Skin of body (tissue), 3 donors: ENCODE measurements at places on chromosomes 2 and 18. TPM values are rescaled to one million over a fixed set of nuclear protein-coding genes. Genes with fewer than 3 reads are reported as not detected.

Gene SCG2
- 0.20 TPM for total RNA-seq

Gene PAX8
- total RNA-seq: 0.30 TPM

Gene INHA
- total RNA-seq: 0.10 TPM

Gene SLC4A5
- total RNA-seq: 2.1 TPM

Gene HOXD4
- total RNA-seq: 5.4 TPM

Gene TMEFF2
- 1.1 TPM for total RNA-seq

Gene POTEJ
- total RNA-seq: 0.10 TPM

Gene CEBPZ
- 50.3 TPM for total RNA-seq

Gene NYAP2
- total RNA-seq: 0.30 TPM

Gene ID2
- 122 TPM for total RNA-seq

Gene INHBB
- 7.1 TPM for total RNA-seq

Gene CNGA3
- total RNA-seq: 0.10 TPM

Gene CCDC74B
- total RNA-seq: 3.1 TPM

Gene FBXO15
- total RNA-seq: 1.5 TPM

Gene GALNT14
- total RNA-seq: 2.0 TPM

Gene FLACC1
- 2.9 TPM for total RNA-seq

Gene GPC1
- 25.4 TPM for total RNA-seq

Gene NAT8
- not detected for total RNA-seq

Gene LRATD1
- 27.8 TPM for total RNA-seq

Gene CIDEA
- 11.1 TPM for total RNA-seq

Gene TDRD15
- 0.10 TPM for total RNA-seq

Gene CDH19
- total RNA-seq: 4.5 TPM

Gene TMEM163
- total RNA-seq: 0.59 TPM

Gene PAPOLG
- total RNA-seq: 19.0 TPM

Gene TMEM237
- total RNA-seq: 48.2 TPM

Gene CTNNA2
- total RNA-seq: 0.49 TPM

Gene CFAP65
- total RNA-seq: not detected

Gene FRZB
- total RNA-seq: 8.1 TPM

Gene CEP68
- total RNA-seq: 20.3 TPM

Gene BOK
- total RNA-seq: 17.9 TPM

Gene SEMA4C
- total RNA-seq: 24.3 TPM
